ENCODE measurements at places on chromosomes 11 and 22.
A peak's percentile ranks its signal among the peaks of the same experiment; 100 is the strongest.

DNA sequence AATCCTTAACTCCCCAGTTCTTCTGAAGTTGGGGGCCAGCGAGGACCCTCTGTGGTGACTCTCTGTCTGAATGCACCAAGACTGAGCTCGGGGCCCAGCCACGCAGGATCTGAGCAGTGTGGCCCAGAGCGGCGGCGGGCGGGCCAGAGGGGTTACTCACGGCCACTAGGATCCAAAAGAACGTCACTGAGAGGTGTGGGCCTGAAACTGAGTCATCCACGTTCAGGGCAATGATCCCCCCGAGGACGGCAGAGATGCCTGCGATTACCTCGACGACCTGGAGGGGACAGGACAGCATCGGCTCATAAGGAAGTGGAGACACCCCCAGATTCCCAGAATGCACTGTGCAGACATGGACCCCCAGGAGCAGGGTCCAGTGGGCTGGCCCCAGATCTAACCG, 11.2 kb downstream of the MLC1 start:
- DNase-seq, result no peak

DNA sequence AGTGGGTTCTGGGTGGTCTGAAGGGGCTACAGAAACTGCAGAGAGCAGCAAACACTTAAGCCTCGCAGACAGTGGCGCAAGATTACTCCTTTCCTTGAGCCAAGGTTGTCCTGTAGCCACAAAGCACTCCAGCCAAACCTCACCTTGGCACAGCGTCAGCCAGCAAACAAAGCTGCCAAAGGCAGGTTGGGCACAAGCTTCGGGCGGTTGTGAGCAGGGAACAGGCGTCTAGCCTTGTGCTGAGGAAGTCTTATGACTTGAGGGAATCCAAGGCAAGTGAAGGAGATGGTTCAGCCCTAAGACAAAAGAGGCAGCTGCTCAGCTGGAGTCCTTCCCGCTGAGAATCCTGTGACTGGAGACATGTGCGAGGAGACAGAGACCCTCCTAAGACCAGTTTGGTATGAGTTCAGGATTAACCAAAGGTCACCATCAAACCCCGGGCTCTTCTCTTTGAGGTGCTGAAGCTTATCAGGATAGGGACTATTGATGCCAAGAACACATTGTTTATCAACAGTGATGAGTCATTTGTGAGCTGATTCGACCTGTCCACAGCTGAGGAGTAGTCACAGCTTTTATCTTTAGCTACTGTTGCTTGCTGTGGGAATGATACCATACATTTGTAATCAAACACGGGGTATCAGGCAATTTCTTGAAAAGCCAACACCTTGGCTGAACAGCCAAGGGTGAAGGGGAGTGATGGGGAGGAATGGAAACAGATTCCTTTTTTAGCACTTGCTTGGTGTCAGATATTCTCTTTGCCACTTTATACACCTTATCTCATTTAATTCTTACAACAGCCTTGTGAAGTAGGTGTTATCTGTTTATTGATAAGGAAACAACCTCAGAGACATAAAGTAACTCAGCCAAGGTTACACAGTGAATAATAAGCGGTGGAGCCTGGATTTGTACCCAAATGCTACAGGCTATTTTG, 4.6 kb downstream of the ADM start:
- DNase-seq, result no peak

DNA sequence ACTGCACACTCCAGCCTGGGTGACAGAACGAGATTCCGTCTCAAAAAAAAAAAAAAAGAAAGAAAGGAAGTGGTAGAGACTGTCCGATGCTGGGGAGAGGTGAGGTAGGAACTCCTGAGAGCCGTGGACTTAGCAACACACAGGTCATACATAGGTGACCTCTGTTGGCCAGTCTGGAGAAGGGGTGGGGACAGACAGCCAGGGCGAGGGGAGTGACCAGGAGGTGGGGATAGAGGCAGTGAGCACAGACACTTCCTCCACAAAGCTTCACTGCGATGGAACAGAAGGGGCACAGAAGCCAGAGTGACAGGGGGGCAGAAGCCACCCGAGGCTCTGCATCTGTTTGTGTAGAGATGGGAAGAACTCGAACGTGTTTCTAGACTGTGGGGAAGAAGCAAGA, 47.1 kb downstream of the MYH9 start:
- DNase-seq, result no peak

- DNase-seq, result no peak
These were observed 405.0 kb downstream of the BRD1 start for GRCh38 chr22:49422701-49423100.

GRCh38 chr22:35893698-35894097, 134.9 kb downstream of the RBFOX2 start:
- no peak for DNase-seq

GRCh38 chr11:31160504-31161422, 208.8 kb downstream of the DCDC1 start:
- no peak for DNase-seq

DNA sequence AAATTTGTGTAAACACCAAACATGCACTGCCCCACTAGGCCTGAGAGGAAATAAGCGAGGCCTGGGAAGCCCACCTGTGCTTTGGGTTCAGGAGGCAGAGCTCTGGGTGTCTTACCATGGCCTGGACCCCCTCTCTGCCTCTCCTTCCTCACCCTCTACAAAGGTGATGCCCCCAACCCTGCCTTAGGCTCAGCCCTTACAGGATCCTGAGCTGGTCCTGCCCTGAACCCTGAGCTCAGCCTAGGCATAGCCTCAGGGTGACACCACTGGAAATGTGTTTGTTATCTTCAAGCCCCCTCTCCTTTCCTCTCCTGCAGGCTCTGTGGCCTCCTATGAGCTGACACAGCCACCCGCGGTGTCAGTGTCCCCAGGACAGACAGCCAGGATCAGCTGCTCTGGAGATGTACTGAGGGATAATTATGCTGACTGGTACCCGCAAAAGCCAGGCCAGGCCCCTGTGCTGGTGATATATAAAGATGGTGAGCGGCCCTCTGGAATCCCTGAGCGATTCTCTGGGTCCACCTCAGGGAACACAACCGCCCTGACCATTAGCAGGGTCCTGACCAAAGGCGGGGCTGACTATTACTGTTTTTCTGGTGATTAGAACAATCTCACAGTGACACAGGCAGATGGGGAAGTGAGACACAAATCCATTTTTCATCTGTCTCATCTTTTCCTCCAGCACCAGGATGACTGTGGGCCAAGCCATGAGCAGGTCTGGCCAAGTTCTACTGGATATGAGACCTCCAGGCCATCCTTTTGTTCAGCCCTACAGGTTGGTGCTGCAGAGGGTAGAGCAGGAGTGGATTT, 117.8 kb downstream of the GGTLC2 start:
- DNase-seq, result no peak

DNA sequence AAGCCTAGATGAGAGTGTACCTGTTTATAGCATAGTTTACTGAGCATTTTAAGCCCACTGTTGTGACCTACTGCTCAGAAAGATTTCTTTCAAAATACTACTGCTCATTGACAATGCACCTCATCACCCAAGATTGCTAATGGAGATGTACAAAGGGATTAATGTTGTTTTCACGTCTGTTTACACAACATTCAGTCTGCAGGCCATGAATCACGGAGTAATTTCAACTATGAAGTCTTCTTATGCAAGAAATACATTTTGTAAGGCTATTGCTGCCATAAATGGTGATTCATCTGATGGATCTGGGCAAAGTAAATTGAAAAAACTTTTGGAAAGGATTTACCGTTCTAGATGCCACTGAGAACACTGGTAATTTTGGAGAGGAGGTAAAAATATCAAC, 112.9 kb downstream of the KIF18A start:
- DNase-seq, result no peak

DNA sequence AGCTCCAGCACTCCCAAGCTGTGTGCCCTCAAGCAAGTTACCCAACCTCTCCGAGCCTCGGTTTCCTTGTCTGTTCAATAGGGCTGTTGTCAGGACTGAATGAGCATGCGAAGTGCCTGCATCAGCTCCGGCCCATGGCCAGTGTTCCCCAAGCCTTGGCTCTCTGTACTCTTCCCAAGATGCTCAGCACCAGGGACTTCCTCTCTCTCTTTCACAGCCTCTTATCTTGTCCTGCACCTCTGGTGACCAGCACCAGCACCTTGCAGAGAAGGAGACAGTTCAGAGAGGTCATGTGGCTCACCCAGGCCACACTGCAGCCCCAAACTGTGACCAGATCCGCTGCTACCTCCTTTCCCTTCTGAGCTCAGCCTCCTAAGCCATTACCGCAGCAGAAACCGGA, 120.3 kb upstream of the ANO1 start:
- no peak for DNase-seq

DNA sequence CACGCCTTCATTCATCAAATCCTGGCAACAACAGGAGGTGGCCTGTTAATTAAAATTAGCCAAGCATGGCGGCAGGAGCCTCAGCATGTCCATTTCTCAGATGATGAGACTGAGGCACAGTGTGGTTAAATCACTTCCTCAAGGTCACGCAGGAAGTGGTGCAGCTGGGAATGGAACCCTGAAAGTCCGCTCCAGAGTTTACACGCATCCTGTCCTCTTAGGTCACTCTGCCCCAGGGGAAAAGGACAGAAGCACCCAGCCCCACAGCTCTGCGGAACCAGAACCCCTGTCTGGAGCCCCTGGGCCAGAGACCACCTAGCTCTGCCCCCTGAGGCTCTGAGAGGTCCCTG, 19.6 kb downstream of the RPL3 start:
- no peak for DNase-seq

GRCh38 chr22:30116362-30117117, 36.3 kb downstream of the HORMAD2 start:
- DNase-seq, result no peak

GRCh38 chr11:109698237-109698636, 276.2 kb downstream of the C11orf87 start:
- DNase-seq, result no peak

GRCh38 chr11:33936725-33937604, 45.1 kb upstream of the LMO2 start:
- DNase-seq, result no peak

GRCh38 chr11:9251311-9251710, 13.8 kb downstream of the DENND5A start:
- peak; percentile 35 for DNase-seq

DNA sequence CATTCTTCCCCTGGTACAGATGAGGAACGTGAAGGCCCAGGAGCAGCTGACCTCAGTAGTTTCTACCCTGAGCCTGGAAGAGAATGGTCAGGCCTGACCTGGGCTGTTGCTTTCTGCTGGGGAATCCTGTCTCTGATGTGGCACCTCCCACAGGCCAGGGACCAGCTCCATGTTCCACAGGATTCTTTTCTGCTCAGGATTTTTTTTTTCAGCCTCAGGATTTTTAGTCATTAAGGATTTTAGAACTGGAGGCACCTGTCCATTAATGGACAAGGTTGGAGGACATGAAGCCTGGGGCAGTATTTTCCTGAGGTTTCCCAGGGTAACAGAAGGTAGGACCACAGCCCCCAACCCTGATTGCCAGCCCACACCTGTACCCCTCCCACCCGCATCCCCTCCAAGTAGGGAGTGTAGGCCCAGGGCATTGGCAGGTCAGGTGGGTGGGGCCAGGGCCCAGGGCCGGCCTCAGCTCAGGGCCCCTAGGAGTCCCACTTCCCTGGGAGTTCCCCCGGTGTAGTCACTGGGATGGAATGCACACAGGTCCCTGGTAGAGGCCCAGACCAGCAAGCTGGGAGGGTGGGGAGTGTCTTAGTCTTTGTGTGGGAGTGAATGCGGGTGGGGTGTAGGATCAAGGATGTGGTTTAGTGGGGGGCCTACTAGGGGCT, 16.1 kb downstream of the BIK start:
- no peak for DNase-seq

- DNase-seq, result no peak
These were observed 5.0 kb downstream of the OR10A5 start for GRCh38 chr11:6850526-6850925.

- no peak for DNase-seq
These were observed 253.1 kb downstream of the TTC28 start for GRCh38 chr22:28426346-28427132.

All from activated naive CD4-positive, alpha-beta T cell treated with anti-CD3 and anti-CD28 coated beads for 36 hours (primary cell).